ENCODE measurements at places on chromosomes 2 and 18. TPM values are rescaled to one million over a fixed set of nuclear protein-coding genes. Genes with fewer than 3 reads are reported as not detected.

DNA sequence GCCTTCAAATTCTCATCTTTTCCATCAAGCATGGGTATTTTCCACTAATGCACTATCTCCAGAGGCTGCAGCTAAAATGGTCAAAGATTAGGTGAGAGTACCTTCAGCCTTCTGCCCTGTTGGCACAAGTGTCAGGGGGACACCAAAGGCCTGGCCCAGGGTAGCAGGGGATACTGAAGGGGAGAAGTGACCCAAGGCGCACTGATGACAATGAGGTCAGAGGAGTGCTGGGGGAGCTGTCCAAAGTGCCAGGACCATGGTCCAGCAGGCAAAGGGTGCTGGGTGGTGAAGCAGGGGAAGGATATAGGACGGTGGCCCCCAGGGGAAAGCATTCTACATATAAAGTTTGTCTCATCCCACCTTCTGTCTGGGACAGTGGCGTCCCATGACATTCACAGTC is 303.4 kb downstream of the SMAD2 start:
- no peaks in the 10 kb centered on the region for H3K27me3 ChIP-seq
- H3K36me3 ChIP-seq: no peaks in the 10 kb centered on the region
- H3K4me3 ChIP-seq: no peak overlapping the region
- H3K27ac ChIP-seq: no peak overlapping the region
- DNase-seq: no peak
- no peaks in the 10 kb centered on the region for H3K4me1 ChIP-seq

GRCh38 chr18:75677696-75678455 is 250.4 kb upstream of the SMIM21 start:
- H3K36me3 ChIP-seq: no peaks in the 10 kb centered on the region
- no peak overlapping the region for H3K27ac ChIP-seq
- DNase-seq: no peak

DNA sequence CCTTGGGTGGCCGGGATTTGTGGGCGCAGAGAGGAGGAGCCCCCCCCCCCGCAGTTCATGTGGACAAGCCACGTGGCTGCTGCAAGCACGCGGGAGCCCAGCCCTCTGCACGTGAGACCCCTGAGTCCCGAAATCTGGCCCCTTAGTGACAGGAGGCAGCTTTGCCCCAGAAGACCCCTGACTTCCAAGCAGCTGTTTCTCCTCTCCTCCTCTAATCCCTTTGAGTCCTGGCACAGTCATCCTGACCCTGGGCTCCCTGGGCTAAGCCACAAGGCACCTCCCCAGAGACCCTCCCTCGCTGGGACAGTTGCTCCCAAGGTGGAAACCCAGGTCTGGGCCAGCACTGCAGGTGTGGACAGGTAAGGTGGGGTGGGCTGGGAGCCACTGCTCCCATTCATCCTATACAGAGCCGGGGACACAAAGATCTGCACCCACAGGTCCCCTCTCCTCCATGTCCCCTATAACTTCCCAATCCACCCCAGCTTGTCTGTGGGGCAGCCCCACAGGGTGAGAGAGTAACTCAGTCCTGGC is 923 bp downstream of the TEKT4 start:
- no peak overlapping the region for H3K4me3 ChIP-seq
- H3K4me1 ChIP-seq: no peaks in the 10 kb centered on the region
- H3K27me3 ChIP-seq: no peaks in the 10 kb centered on the region
- DNase-seq: no peak
- H3K36me3 ChIP-seq: no peaks in the 10 kb centered on the region

IWS1 gene
- 34.7 TPM for total RNA-seq

Measured in fibroblast of lung (primary cell).